SK-MEL-5 (cell line): ENCODE measurements at places on chromosomes 2 and 18.

DNA sequence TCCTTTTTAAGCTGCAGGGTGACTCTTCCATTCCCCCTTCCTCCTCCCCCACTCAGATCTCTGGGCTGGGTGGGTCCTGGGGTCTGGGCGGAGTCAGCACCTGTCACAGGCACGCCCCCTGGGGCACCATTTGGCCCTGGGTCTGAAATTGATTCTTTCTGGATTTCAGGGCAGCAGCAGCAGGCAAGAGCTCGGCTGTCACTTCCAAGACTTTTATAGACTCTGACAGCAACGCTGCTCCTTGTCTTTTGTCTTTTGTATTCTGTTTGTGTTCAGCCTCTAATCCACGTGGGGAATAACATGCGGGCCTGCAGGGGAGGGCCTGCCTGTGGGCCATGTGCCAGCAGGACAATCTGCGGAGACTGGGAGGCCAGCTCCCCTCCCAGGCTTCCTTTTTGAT is 3.9 kb downstream of the BOD1L2 start:
- DNase-seq, result peak; percentile 9

DNA sequence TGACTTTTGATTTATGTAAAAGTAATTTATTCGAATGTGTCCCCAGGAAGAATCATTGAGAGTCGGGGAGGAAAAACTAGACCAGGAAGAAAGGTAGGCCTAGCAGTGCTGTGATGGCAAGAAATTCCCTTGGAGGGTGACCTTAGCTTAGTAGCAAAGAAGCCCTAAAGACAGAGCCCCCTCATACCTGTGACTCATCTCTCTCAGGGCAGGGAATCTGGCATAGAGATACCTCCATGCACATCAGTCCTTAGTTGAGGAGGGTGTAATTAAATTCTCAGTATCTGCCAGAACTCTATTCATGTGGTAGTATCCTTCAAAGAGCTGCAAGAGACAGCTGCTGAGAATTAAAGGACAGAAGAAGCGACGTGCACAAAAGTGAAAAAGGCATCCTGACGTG is 360.3 kb downstream of the FBXO15 start:
- DNase-seq, result no peak

- DNase-seq, result peak; percentile 17
These were observed 222.4 kb downstream of the WDR7 start for GRCh38 chr18:56873441-56874140.

- no peak for DNase-seq
These were observed 560.0 kb upstream of the CDH2 start for GRCh38 chr18:28736951-28737350.
